ENCODE measurements at places on chromosomes 5 and 9.

GRCh38 chr9:121067640-121068039 is 7.1 kb upstream of the CNTRL start:
- DNase-seq, result no peak

DNA sequence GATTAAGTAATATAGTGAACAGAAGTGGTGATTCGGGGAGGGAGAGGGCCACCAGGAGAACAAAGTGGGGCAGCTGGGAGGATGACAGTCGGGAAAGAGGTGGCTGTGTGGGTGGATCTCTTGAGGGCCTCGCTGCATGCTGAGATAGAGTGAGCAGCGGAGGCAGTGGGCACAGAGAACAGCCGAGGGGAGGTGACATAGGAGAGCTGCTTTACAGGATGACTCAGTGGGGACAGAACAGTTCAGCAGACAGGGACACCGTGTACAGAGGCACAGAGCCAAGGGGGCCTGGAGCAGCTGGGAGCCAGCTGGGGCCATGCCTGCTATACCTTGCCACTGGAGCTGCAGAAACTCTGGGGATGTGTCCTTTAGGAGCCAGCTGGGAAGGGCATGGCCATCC is 273.9 kb downstream of the GADD45G start:
- no peak for DNase-seq

GRCh38 chr5:167754501-167755021 is 536.9 kb upstream of the WWC1 start:
- DNase-seq, result no peak

DNA sequence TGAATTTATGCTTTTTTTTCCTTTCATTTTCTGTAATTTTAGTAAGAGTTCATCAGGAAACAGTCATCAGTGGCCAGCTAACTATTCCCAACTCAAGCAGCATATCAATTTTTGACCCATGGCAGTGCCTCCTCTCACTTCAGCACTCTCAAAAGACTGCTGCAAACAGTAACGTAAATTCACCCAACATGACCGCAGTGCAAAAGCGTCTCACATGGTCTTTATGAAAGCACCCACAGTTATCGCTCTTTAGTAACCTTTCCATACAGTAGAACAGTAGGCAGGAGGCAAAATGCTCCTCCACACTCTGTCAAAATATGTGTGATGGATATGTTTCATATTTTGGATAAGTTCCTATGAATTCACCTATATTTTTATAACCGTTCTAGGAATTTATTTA is 48.6 kb downstream of the PARP8 start:
- no peak for DNase-seq

GRCh38 chr5:109027983-109028607 is 280.4 kb downstream of the FER start:
- no peak for DNase-seq

DNA sequence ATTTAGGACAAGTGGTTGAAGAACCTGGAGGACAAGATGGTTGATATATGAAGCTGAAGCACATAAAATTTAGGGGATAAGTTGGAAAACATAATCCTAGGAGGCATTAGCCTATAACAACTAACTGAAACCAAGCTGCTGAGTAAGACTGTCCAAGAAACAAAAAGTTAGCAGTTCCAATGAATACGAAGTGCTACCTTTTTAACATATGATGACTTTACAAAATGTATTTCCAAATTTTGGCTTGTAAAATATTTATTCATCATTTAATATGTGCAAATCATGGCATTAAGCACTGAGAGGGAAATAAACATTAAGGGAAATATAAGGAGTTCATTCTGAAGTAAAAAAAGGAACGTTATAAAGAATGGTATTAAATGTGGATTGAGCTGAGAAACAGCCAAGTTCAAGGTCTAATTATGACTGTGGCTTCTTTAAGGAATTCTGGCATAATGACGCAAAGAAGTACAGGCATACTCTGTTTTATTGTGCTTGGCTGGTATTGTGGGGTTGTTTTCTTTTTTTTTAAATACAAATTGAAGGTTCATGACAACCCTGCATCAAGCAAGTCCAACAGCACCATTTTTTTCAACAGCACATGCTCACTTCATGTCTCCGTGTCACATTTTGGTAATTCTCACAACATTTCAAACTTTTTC is 7.7 kb downstream of the RAPGEF6 start:
- no peak for DNase-seq

DNA sequence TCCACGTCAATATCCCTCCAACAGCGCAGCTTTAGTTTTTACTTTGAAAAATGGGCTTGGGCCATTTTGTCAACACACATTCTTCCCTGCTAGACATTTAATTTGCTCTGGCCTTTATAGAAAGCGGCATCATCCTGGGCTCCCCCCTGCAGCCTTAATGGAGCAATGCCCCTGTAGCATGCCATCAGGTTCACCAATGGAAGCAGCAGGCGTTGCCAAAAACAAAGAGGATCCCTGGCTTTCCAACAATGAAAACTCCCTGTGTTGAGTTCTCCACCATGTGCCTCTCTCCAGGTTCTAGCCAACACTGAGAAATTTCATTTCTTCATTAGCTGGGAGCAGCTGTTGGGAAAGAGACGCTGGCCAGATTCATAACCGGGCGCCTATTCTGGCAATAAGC is 139.5 kb downstream of the ZNF622 start:
- DNase-seq, result no peak

DNA sequence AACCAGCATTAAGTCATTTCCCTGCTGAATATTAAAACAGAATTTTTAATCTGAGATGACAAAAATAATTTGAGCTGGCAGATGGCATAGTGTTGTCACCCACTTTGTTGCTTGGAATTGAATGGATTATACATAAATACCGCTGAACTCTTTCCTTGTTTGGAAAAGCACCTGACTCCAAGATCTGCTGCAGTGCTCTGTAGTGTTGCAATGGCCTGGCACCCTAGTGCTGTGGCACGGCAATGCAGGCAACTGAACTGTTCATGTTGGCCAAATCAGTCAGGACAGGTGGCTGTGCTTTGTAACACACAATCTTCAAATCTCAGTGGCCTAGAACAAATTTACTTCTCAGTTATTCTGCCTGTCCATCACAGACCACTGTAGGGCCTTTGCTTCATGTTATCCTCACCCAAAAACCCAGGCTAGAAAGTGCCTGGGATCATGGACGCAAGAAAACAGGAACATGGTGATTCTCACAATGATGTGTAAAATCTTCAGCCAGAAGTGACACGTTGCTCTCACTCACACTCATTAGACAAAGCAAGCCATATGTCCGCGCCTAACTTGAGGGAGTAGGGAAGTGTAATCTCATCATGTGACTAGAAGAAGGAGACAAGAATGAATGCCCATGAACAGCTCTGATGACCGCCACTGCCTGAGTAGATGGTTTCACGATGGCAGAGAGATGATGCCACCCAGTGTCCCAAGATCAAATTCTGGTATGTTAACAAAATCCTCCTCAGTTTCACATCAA is 191.9 kb upstream of the PUM3 start:
- no peak for DNase-seq

GRCh38 chr5:154211641-154212390 is 21.3 kb downstream of the GALNT10 start:
- no peak for DNase-seq

- no peak for DNase-seq
Observed at GRCh38 chr9:135098400-135099105, 11.1 kb downstream of the OLFM1 start.

DNA sequence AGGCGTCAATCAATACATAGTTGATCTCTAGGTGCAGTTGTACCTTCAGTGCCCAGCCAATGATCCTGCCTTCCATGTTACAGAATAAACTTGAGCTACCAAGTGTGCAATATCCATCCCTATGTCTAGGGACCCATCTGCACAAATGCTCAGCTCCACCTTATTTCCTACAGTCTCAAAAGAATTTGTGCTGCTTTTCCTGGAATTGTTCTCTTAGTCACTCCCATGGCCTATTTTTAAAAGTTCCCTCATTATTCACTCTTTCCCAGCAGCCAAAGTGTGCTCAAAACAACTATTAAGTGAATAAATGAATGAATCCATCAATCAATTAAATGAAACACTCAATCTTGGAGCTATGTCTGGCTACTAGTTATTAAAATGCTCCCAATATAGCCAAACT is 14.7 kb downstream of the LIX1 start:
- no peak for DNase-seq

- DNase-seq, result peak; percentile 6
Observed at GRCh38 chr9:96317335-96317980, 15.5 kb upstream of the HSD17B3 start.

- DNase-seq, result no peak
Observed at GRCh38 chr9:68685770-68686169, 19.3 kb upstream of the PIP5K1B start.

GRCh38 chr9:93644397-93645088 is 68.2 kb downstream of the PHF2 start:
- DNase-seq, result no peak

DNA sequence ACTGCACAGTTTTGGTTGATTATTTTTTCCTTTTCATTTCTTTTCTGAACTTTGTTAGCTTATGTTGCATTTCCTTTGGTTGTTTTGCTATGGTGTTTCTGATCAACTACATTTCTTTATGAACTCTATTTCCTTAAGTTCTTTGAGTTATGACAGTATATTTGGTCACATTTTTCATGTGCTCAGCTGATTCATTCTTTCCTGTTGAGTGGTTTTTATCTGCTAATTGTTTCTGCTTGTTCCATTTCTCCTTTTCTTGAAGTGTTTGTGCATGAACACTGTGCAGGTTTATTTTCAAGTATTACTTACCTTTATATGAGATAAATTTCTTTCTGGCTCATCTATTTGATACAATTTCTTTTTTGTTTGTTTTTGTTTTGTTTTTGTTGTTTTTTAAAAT is 50.9 kb upstream of the MACIR start:
- DNase-seq, result no peak

DNA sequence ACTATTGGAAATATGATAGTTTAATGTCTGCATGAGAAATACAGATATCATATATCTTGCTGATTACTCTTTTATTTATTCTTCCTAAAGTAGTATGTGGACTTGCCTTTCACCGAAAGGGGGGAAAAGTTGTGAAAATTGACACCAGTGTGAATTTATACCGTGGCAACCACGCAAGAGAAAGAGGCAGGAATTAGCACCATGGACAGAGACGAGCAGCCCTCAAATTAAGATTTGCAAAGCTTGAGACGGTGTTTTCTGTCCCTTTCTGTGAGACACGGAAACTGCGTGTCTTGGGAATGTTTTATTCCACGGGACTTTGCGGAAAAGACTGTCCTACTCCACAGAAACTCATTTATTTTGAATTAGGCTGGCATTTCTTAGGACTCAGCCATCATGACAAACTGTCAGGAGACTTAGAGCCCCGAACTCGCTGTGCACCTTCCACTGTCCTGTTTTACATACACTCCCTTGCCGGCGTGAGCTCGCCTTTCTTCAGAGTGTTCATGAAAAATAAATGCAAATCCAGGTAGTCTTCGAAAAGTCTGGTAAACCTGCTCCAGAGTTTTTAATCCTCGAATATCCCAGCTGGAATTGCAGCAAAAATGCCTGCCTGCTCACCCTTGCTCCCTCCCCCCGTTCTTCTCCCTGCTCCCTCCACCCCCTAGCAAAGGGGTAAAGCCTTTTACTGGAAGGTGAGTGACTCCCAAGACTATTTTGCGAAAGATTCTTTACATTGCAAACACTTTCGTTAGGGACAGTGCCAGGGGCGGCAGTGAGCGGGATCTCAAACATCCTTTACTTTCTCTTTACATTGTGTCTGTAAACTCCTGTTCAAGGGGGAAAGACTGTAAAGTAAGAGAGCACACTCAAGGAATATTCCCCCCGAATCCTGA is 3.8 kb upstream of the ELAVL2 start:
- DNase-seq, result no peak

GRCh38 chr5:55680353-55680752 is 31.8 kb downstream of the SLC38A9 start:
- no peak for DNase-seq

GRCh38 chr9:101536938-101537337 is 3.3 kb downstream of the RNF20 start:
- no peak for DNase-seq

DNA sequence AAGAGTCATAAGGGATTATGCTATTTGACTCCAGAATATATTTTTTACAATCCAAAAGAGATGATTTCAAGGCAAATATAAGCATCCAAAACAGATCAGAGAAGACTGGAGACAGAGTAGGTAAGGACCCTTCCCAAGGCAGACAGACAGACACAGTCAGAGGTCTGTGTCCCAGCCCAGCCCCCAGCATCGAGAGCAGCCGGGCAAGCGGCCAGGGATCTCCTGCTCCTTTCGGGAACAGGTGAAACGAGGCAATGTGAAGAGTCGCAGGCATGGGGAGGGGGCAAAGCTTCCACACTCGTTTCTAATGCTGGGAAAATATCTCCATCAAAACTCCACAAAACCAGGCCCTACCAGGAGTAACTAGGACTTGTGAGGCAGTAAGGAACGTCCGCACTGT is 5.8 kb downstream of the PAEP start:
- no peak for DNase-seq

DNA sequence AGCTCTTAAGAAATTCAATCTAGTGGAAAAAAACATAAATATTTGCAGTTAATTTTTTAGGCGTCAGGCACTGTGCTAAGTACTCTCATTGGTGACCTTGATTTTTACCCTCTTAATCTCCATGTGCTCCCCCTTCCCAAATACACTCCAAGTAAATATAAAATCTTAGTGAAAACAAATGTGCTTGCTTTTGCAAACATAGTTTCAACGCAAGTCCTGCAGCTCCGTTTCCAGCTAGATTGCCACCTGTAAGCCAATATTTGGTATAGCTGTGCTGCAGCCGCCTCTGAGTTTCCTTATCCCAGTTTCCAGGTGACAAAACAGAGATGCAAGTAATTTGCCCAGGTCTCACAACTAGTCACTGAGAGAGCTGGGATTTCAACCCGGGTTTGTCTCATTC is 1.9 kb upstream of the MTMR12 start:
- DNase-seq, result no peak

- no peak for DNase-seq
Observed at GRCh38 chr5:135437796-135438560, 9.2 kb downstream of the DCANP1 start.

GRCh38 chr9:115133649-115134048 is 15.7 kb upstream of the TNC start:
- DNase-seq, result no peak

- no peak for DNase-seq
Observed at GRCh38 chr9:131012396-131012917, 3.5 kb downstream of the LAMC3 start.

GRCh38 chr5:60611099-60611740 is 88.7 kb downstream of the DEPDC1B start:
- no peak for DNase-seq

DNA sequence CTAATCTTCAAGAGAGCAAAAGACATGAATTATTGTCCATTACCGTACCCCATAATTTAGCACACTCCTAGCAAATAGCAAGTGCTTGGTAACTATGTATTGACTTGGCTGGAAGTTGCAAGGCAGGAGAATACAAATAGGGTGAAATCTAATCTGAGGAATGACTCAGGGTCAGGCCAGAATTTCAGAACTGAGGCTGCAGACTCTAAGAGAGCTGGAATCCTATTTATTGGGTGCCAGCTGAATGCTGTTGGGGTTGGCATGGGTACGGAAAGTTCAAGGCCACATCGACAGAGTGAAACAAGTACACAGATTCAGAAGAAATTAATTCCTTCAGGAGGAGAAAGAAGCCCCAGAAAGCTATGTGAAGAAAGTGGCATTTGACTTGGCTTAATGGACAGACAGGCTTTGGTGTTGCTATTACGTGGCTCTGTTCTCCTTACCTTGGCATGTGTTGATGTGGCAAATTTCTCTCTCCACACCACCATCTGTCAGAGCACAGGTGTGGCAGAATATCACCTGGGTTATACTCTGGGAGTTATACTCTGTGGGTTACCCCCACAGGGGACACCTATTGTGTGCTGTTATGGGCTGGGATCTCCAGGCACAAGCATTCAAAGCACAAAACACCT is 20.9 kb upstream of the ASTN2 start:
- no peak for DNase-seq

Measured in NCI-H1930 (cell line).